NCI-H187 (cell line): ENCODE measurements at places on chromosomes 12 and 14.

- DNase-seq: no peak
Measured at GRCh38 chr14:53515276-53515675, 362.2 kb upstream of the DDHD1 start.

GRCh38 chr12:25376985-25377384, 126.3 kb upstream of the KRAS start:
- no peak for DNase-seq

DNA sequence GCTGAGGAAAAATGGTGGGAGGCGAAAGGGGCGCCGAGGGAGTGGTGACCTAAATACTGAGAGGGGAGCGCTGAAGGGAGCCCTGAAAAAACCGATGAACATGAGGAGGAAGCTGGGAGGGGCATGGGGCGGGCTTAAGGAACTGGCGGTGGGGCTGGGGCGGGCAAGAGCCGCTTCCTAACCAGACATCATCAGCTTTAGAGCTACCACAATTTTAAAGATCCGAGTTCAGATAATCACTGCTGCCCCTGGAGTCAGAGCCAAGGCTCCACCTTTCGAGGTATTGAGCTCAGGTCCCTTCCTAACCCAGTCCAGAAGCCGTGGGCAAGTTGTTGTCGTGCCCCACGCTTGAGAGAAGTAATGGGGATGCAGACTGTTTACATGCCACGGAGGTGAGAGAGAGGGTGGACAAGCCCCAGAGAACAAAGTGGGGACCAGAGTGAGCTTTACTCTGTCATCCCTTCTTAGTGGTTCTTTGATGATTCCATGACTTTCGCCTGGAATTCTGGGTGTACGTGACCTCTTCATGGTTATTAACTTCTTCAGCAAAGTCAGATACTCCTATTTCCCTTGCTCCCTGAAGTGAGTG, 393 bp downstream of the ORMDL2 start:
- DNase-seq: no peak

DNA sequence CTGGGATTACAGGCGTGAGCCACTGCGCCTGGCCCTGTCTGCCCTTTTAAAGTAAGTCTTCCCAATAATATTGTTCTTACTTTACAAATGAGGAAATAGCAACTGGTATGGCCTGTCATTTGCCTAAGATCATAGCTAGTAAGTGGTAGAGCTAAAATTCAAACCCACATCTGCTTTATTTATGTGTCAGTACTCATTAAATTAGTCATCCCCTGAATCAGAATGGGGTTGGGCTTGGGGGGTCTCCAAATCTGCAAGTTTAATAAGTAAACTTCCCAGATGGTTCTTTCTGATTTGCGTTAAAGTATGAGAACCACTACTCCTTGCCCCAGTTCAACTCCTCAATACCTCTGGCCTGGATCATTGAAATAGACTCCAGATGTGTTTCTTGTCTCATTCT, 96.2 kb downstream of the FAR2 start:
- DNase-seq: no peak

GRCh38 chr12:46523863-46524770, 151.5 kb upstream of the SLC38A2 start:
- DNase-seq: no peak

- DNase-seq: no peak
Measured at GRCh38 chr12:43109631-43110345, 442.2 kb downstream of the ADAMTS20 start.

- DNase-seq: no peak
Measured at GRCh38 chr14:54366736-54367735, 29.8 kb upstream of the CDKN3 start.

DNA sequence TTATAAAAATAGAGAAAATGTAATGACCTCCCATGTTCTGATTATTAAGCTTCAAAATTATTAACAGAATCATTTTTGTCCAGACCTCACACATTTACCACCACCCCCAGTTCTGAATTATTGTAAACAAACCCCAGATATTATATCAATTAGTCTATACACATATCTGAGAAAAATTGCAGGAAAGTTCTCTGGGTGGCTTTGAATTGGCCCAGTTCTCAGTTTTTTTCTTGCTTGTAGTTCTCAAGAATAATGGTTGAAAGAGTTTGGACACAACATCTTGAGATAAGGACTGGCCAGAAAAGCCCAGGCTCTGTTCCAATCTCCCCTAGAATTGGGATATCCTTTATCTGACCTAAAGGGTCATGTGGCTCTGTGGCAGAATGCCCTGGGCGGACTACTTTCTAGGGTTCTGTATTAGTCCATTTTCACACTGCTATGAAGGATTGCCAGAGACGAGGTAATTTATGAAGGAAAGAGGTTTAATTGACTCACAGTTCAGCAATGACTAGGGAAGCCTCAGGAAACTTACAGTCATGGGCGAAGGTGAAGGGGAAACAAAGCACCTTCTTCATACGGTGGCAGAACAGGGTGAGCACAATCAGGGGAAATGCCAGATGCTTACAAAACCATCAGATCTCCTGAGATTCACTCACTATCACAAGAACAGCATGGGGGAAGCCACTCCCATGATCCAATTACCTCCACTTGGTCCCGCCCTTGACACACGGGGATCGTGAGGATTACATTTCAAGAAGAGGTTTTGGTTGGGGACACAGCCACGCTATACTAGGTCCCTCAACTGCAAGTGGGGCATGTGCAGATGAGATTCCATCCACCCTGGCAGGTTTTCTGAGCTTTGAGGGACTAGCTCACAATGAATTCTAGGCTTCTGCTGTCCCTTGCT, 1504.6 kb upstream of the FLRT2 start:
- no peak for DNase-seq

GRCh38 chr12:118061011-118061872, at the start of gene WSB2:
Gene WSB2 (minus strand): TSS chr12:118061179. CDS start chr12:118061048, 131 bp downstream.
- DNase-seq: peak; percentile 60

DNA sequence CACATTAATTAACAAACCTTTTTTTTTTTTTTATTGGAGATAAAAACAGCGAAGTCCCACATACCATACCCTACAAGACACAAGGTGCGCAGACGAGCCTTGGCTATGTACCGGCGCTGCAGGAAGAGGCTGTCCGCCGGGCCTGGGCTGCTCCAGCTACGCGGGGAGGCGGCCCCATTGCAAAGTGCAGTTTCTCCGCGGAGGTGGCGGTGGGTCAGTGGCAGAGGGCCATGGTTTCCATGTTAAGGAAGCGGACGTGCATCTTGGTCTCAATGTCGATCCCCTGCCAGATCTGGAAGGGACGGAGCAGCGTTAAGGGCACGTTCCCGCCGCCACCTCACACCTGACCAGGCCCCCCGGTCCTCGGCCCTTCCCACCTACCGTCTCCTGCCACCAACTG, 60.3 kb downstream of the TESC start:
- DNase-seq: no peak

GRCh38 chr14:101226265-101226602, 322.7 kb upstream of the RTL1 start:
- DNase-seq: no peak

DNA sequence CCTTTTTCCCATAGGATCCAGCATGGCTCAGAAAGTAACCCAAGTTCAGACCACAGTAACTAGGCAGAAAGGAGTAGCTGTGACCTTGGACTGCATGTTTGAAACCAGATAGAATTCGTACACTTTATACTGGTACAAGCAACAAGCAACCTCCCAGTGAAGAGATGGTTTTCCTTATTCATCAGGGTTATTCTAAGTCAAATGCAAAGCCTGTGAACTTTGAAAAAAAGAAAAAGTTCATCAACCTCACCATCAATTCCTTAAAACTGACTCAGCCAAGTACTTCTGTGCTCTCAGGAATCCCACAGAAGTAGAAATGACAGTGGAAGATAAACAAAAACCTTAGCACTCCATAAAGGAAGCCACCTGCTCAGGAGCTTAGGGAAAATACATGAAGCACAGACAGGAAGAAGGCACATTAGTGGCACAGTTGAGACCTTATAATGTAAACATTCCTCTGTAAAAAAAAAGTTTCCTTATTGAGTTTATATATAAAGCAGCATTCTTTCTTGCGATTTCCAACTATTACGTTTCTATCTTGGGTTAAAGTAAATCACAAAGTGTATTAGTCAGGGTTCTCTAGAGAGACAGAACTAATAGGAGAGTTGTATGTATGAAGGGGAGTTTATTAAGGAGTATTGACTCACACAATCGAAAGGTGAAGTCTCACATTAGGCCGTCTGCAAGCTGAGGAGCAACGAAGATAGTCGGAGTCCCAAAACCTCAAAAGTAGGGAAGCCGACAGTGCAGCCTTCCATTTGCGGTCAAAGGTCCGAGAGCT, 398.4 kb downstream of the DAD1 start:
- no peak for DNase-seq

- DNase-seq: no peak
Measured at GRCh38 chr14:99278836-99279235, 6.8 kb upstream of the BCL11B start.

- DNase-seq: no peak
Measured at GRCh38 chr12:124087266-124088051, 114.4 kb downstream of the ZNF664 start.

DNA sequence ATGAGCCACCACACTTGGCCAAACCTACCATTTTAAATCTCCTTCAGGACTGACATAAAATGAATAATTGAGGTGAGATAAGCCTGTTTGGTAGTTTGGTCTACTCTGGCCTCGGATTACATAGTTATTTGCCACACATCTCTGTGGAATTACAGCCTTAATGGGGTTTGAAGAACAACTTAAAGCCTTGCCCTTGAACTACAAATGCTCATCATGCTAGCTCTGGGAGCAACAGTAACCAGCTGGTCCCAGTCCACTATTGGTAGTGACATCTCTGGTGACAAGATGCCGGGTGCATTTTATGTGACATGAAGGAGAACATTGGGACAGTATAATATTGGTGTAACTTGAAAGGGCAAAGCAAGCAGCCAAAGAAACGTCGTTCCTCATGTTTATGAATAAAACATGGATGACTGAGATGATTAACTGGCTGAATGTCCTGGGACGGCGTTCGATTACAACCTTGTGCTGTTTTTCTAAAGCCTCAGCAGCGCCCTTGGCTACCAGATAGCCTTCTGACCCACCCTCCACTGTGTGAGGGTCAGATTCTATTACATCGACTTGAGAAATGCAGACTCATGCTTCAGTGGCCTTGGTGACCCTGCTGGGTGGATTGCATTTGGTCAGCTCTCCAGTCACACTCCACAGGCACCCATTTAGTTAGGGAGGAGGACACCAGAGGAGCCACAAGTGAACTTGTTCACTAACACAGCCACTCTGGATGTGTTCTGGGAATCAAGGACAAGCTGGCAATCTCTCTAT, 41.5 kb downstream of the BEST3 start:
- DNase-seq: no peak

DNA sequence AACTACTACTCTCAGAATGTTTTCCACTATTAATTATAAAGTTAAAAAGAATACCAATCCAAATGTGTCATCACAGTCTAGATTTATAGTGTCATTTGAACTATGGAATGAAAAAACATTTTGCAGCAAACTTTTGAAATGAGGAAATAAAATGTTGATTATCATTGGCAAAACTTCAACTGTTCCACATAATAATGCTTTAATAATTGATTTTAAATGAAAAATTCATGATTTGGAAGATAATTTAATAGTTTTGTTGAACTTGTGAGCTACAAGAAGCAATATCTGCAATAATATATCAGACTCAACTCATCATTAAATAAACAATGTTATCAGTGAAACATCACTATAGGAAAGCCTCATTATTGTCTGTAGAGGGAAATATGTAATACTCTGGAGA, 48.2 kb upstream of the DCN start:
- DNase-seq: no peak

- DNase-seq: no peak
Measured at GRCh38 chr14:50025776-50026175, 90.6 kb downstream of the VCPKMT start.

- DNase-seq: peak; percentile 94
Measured at GRCh38 chr12:93441617-93442410, at the start of gene UBE2N. Gene UBE2N (minus strand): TSS chr12:93441947. CDS start chr12:93441884, 63 bp downstream.

DNA sequence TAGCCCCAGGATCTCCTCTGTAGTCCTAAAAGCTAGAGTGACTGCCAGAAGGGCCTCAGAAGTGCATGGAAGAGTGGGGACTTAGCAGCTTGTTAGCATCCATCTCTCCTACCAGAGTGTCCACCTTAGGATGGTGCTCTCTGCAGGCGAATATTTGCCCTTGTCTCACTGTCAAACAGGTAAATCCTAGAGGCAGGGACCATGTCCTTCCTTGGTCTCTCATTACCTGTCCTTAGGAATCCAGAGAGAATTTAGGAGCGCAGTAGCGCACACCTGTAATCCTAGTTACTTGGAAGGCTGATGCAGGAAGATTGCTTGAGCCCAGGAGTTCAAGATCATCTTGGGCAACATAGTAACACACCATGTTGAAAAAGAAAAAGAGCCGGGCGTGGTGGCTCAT, 21.4 kb downstream of the AGAP2 start:
- no peak for DNase-seq

DNA sequence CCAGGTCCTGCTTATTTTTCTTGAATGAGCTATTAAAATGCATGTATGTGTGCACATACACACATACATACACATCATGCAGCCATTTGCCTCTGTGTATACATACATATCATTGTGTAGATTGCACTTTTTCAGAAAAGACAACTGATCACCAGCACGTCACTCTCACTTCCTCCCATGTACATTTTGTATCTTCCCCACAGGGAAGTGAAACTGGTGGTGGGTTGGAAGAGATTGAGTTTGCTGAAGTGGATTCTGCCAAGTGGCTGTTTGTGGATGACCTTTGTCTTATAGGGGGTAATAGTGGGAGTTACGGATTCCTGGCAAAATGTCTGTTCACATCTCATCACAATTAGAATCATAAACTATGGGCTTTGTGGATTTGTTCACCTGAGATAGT, 448.6 kb downstream of the RAD51B start:
- no peak for DNase-seq

- peak; percentile 41 for DNase-seq
Measured at GRCh38 chr14:68379510-68380328, 413.1 kb downstream of the ZFP36L1 start.

DNA sequence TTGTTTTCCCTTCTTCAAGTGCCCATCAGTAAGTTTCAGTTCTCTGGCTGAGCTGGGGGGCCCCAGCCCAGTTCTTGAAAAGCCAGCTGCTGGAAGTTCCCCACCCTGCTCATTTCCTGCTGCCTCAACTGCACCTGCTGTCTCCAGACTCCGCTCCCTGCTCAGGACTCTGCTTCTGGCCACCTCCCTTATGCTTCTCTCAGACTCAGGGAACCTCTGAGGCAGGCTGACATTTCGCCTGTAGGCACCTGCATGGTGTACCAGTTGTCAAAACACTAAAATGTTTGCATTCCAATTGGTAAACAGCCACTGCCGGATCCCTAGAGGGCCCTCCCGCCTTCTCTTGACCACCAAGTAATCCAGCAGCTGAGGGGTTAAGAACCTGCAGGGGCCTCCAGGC, 136.5 kb upstream of the VRK1 start:
- no peak for DNase-seq

- DNase-seq: no peak
Measured at GRCh38 chr12:21613931-21614330, 9.3 kb upstream of the GYS2 start.

DNA sequence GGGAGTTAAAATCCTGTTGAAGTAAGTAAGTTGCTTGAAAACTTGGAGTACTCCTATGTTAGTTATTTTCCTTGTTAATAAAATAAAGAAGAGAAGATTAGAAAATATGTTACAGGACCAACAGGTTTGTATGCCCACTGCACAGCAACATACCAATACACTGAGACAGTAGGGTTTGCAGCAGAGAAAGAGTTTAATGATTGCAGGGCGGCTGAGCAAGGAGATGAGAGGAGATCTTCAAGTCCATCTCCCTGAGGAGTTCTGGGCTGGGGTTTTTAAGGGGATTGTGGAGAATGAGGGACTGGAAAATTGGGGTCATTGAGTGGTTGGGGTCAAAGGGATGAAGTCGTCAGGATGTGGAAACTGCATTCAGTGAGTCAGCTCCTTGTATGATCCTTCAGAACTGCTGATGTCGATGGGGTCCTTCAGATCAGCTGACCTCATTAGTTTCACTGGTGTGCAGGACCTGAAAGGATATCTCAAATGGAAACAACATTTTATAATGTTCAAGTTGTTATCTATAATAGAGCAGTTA, 4.3 kb upstream of the HSD17B6 start:
- no peak for DNase-seq
